Left kidney (tissue), 8 donors: ENCODE measurements at places on chromosomes 6 and 20.

- DNase-seq = no peak
These were observed 4.4 kb upstream of the WFDC8 start for GRCh38 chr20:45583502-45583901.

DNA sequence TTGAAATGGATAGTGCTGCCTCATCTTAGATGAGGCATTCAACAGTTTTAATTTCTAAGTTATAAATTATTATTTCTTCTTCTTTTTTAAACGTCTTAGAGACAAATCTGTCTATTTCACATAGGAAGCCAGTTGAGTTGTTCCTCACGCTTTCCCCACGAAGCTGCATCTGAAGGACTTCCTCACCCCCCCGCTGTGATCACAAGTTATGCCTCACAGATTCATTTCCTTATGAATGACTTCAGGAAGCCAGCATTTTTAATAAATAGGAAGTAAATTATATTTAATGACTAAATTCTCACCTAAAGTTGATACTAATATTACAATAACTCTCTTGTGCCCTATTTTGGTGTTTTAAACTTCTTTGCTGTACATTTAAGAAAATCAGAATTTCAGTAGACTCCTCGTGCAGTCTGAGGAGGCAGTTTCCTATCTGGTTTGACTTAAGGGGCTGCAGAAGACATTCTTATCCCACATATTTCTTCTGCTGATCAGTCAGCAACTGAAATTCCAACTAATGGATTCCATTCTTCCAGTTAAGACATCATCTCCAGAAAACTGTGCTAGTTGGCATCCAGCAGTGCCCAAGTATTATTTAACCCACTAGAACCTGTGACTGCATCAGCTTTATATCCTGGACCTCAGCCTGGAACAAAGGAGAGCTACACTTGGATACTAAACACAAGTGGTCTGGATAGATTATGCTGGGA lies 182.7 kb upstream of the CCN2 start:
- DNase-seq = no peak

GRCh38 chr6:27693766-27694546 lies 218.2 kb downstream of the OR2B2 start:
- DNase-seq = peak; percentile 68

GRCh38 chr6:162705736-162706135 lies 21.8 kb downstream of the PRKN start:
- no peak for DNase-seq

GRCh38 chr6:45584127-45584526 lies 206.4 kb upstream of the SUPT3H start:
- no peak for DNase-seq

DNA sequence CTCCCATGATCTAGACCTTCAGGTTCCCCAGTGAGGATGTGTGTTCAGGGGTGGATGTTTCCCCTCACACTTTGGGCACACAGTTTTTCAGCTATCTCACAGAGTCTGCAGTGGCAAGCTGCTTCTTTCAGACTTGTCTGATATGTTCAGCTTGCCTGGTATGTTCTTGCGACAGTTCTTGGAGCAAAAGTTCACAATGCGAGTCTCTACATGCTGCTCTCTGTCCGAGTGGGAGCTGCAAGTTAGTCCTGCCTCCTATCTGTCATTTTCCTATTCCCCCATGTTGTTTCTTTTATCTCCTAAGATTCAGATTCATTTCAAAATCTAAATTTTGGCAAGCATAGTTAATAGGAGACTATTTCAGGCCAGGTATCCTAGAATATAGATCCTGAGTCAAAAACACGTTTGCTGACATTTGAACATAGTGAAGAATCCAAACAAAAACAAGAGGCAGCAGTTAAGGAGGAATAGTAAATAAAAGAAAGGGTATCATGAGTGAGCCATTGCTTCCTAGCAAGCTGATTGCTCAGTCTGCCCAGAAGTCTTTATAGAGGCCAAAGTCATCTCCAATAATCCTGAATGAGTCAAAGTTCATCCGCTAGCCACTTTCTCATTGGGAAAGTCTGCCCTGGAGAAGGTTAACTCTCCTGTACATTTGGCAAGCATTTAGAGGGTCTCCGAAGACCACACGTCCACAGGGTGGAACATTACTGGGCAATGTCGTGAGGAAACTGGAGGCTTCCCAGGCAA lies 140.2 kb upstream of the MOCS1 start:
- DNase-seq = no peak

DNA sequence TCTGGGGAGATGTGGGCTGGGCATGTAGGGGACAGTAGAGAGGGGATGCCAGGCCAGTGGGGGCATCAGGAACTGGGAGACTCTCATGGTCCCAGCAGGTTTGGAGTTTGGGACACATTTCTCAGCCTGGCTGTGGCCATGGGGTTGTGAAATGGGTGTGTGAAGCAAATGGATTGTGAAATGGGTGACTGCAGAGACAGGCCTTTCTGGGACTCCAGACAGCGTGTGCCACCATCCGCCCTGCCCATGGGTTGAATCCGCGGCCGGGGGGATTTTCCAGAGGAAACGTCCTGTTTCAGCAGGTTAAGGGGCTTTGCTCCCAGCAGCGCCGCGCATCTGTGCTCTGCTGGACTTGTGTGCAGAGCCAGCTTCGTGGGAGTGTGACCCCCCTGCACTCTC lies 3.7 kb upstream of the PMEPA1 start:
- no peak for DNase-seq

- no peak for DNase-seq
These were observed 33.6 kb downstream of the GFOD1 start for GRCh38 chr6:13453771-13454251.

DNA sequence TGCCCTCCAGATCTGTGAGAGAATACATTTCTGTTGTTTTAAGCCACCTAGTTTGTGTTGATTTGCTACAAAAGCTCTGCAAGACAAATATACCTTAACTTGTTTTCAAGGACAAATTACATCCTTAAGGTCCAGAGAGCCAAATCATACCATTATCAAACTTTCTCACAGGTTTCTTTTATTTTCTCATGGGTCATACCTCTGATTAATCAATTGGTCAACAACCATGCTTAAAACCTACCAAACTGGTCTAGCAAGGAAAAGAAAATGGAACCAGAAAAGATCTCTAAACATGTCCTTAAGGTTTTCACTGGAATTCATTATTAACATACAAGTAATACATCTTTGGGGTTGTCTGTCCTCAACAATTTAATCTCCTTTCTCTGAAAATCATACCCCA lies 535.0 kb downstream of the CD83 start:
- no peak for DNase-seq

GRCh38 chr6:44906761-44907160 lies 421.4 kb upstream of the RUNX2 start:
- DNase-seq = no peak

- no peak for DNase-seq
These were observed 42.3 kb downstream of the HIVEP2 start for GRCh38 chr6:142902636-142903053.

GRCh38 chr6:129498950-129499842 lies 210.8 kb downstream of the ARHGAP18 start:
- DNase-seq = peak; percentile 69

DNA sequence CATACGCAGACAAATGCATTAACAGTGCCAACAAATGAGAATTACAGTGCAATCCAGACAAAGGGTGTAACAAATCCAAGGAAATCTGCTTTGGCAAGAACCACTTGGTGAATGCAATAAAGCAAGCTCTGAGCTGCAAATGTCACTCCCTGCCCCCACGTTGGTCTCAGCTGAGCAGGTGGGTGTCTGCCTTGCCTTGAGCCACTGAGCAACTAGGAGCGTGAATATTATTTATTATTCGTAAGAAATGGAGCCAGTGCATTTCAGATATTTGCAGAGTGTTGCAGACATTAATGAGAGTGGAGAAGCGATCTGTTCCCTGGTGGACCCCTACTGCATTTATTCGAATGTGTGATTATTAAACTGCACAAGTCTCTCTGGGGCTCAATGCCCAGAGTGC lies 36.6 kb upstream of the F13A1 start:
- no peak for DNase-seq

DNA sequence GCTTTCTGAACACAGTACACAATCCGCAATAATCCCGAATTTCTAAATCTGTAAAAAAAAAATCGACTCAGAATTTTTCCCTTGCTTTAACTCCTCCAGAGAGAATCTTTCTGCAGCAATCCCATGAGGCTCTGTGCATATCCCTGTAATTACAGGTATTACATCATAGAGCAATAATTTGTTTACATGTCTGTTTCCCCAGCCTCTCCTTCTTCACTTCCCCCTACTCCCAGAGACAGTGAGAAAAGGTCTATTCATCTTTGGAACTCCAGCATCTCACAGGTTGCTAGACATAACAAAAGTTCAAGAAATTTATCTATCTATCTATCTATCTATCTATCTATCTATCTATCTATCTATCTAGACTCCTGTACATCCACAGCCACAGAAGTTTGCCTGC lies 26.0 kb downstream of the KLHL31 start:
- no peak for DNase-seq

- no peak for DNase-seq
These were observed 45.7 kb downstream of the RNASET2 start for GRCh38 chr6:166910601-166911000.

- no peak for DNase-seq
These were observed 70.9 kb downstream of the SASH1 start for GRCh38 chr6:148413321-148414091.

GRCh38 chr6:112233847-112234246 lies 20.5 kb downstream of the LAMA4 start:
- no peak for DNase-seq

GRCh38 chr6:154249499-154250298 lies 106.9 kb downstream of the IPCEF1 start:
- DNase-seq = no peak

DNA sequence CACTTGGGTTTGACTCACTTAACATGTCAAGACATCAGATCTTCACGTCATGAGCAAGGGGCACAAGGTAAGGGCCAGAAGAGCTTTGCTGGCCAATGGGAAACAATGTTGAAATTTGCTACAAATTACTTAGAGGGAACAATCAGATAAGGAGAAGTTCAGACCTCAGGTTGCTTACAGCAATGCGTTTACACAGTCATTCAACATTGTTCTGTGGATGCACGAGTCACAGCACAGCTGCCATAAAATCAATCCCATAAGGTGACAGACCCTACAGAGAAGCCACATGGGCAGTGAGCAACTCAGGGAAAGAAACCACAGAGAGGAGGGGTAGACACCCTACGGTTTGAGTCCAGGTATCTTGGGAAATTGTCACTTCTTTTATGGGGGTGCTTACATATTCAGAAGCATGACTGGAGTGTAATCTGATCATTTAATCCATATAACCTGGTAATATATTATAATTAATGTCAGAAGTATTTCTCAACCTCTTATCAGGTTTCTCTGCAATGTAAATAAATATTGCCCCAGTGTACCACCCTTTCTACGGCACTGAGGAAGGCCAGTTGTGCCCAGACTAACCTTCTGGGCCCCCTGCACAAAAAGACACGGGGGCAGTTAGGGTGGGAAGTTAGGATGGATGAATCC lies 2.3 kb upstream of the SLC22A2 start:
- no peak for DNase-seq

GRCh38 chr6:117449549-117450439 lies 24.1 kb upstream of the ROS1 start:
- DNase-seq = peak; percentile 77

DNA sequence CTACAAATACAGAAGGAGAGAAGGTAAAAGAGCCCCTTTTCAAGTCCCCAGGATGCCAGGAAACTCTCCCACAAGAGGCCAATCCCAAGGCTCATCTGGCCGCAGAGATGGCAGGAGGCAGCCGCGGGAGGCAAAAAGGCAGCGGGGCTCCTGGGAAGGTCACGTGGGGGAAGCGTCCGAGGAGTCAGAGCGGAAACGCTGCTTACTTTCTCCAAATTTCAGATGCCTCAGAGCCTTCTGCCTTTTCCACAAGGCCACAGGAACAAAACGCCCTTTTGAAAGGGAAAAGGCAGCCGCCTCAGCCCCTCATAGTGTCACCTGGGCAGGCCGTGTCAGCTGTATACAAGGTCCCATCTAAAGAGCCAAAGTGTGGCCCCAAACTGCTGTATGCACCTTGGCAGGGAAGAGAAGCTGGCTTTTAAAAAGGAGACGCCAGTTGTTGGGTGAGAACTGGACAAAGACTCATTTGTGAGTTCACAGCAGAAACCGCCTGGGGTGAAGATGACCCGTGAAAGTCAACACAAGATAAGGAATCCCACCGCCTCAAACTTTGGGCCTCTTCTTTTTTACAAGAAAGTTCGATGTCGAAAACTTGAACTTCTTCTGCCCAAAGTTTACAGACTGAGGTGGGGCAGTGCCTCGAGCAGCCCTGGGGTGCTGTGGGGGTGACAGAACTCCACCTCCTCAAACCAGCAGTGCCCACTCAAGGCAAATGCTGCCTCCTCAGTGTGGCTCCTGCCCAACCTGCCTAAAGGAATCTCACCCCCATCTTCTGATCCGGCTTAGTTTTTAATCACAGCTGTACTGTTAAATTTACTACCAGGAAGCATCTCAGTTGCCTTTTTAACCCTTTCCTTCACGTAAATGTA lies 45.4 kb downstream of the EZR start:
- no peak for DNase-seq

GRCh38 chr20:38665506-38666285 lies 58.6 kb upstream of the SLC32A1 start:
- DNase-seq = no peak

- no peak for DNase-seq
These were observed 160.0 kb downstream of the PKHD1 start for GRCh38 chr6:51927450-51927849.

DNA sequence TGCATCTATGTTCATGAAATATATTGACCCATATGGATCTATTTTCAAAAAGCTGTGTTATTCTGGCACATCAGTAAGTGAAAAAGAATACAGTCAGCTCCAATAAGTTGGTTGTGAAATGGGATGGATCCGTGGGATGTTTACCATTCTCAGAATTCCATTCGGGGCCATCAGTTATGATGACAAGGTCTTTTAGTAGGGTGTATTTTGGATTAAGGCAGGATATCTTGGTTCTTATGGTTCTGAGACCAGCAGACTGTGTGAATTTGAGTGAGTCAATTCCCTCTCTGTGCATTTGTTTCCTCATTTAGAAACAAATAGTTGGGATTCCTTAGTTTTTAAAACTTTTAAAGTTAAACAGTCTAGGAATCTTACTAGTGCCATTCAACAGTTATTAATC lies 287.4 kb downstream of the CD109 start:
- DNase-seq = no peak

DNA sequence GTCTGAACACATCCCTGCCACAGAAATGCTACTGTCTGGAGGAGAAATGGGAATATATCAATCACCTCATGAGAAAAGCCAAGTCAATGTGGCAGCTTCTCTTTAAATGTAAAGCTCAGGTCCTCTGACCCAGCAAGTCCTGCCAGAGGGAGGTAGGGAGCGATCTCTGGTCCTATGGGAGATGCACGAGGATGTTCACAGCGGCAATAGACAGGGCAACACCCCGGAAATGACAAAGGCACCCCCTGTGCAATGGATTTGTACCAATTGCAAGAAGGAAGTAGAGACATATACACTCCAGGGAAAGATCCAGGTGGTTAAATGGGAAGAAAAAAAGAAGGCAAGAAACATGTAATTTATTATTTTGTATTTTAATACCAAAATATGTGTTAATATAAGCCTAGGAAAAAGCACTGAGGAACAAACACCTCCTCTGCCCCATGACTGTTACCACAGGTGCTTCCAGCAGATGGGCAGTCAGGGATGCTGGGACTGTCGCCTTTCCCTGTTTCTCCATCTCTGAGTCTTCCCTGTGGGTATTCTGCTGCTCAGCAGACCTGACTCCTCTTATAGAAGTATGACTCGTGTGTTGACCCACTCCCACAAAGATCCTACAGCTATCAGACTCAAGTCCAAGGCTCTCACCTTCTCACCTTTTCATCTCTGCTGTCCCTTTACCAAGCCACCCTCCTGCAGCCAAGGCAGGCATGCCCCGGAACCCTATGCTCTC lies 20.8 kb downstream of the ATP9A start:
- no peak for DNase-seq

- DNase-seq = no peak
These were observed 41.7 kb downstream of the CNKSR3 start for GRCh38 chr6:154468760-154469159.

- DNase-seq = no peak
These were observed 123.0 kb upstream of the SNX9 start for GRCh38 chr6:157699777-157700636.
